Stimulated activated CD4-positive, alpha-beta T cell treated with anti-CD3 and anti-CD28 coated beads, Interleukin-2, amount 100 ng/mL, for 24 hours (primary cell): ENCODE measurements at places on chromosomes 2 and 18.
A peak's percentile ranks its signal among the peaks of the same experiment; 100 is the strongest.

DNA sequence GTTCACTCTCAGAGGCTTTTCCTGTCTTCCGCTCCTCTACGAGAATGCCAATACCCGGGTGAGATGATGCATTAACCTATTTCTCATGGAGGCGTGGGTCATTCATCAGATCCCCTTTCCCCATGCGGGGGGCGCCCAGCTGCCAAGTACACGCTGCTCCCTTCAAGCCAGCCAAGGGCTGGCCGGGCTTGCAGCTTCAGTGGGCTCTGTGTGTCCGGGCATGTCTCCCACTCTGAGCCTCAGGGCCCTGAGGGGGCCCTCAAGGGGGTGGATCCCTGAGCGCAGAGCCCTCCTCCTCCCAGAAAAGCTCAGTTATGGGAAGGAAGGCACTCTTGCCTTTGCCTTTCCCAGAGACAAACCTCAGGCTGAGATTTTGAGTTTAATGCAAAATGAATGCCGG, 431.8 kb upstream of the MYT1L start:
- DNase-seq = no peak

DNA sequence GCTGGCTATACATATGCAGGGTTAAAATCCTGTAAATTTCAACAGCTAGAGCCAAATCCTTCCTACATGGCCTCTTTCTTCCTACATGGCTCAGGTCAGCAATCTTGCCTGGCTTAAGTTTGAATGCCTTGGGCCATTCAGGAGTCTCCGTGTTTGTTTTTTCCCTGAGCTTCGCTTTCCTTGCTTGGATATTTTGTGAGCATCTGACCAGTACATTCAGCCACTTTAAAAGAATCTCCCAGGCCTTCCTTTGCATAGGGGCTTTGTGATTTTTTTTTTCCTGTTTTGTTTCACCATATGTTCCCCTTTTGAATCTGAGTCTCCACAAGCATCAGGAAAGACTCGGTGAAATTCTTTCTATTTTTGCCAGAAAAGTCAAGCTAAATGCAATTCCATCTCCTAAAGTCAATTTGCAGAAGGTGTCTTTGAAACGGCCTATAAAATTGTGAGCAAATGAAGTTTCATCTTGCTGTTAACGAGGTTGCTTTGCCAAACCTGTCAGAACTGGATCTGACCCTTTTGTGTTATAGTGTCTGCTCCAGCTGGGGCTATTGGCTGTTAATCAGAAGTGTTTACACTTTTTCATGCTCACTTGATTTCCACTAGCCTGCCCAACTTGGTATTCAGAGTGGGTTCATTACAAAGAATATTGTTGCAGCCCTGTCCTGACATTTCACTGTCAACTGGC, 256.9 kb downstream of the DCC start:
- no peak for DNase-seq

- no peak for DNase-seq
These were observed 1.5 kb upstream of the BOLA3 start for GRCh38 chr2:74149247-74149525.

GRCh38 chr2:100013892-100014677, 128.3 kb downstream of the AFF3 start:
- no peak for DNase-seq

GRCh38 chr2:216221811-216222210, 112.7 kb downstream of the XRCC5 start:
- no peak for DNase-seq

DNA sequence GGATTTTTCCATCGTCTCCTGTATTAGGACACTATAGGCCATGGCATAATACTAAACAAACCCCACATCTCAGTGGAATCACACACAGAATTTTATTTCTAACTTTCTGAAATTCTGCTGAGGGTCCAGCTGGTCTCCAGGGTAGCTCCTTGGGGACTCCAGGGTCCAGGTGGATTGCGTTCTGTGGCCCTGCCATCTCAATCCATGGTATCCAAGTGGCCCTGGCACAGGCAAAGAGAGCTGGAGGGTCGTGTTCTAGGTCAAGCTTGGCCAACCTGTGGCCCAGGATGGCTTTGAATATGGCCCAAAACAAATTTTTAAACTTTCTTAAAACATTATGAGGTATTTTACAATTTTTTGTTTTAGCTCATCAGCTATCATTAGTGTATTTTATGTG, 134.6 kb downstream of the CTIF start:
- DNase-seq = no peak

GRCh38 chr2:197237291-197238042, 73.1 kb downstream of the ANKRD44 start:
- no peak for DNase-seq

DNA sequence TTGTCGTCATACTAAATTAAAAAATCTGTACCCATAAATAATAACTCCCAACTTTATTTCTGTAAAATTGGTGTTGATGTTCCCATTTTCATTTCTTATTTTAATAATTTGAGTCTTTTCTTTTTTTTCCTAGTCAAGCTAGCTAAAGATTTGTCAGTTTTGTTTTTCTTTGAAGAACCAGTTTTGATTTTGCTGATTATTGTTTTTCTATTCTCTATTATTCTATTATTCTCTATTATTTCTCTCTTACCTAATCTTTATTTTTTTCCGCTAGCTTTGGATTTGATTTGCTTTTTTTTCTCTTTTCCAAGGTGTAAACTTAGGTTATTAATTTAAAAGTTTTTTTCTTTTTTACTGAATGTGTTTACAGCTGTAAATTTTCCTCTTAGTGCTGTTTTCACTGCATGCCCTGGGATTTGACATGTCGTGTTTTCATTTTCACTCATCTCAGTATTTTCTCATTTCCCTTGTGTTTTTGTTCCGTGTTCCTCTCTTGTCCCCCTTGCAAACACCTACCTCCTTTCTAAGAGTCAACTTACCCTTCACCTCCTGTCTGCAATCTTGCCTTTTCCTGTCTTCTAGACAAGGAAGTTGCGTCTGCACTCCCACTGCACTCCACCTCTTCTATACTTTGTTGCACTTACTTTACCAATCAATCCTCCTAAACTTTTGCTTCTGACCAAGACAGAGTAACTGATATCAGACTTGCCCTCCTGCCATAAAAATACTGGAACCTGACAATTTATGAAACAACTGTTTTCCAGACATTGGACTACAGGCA, 18.8 kb downstream of the PSMG2 start:
- no peak for DNase-seq

DNA sequence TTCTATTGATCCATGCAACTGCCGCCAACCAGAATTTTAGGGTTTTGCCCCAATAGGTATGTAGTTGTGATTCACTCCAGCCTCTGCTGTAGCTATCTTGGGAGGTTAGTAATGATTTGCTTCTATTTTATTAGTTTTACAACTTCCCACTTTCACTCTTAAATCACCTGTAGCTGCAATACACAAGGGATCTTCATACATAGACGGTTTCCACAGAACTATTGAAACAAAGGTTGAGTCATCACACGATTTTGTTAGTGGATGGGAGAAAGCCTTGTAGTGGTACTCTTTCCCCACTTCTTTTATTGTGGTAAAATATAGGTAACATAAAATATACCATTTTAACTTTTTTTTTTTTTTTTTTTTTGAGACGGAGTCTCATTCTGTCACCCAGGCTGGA, 104.2 kb upstream of the SPRED2 start:
- no peak for DNase-seq

GRCh38 chr18:46060359-46060841, 11.7 kb downstream of the PSTPIP2 start:
- no peak for DNase-seq

DNA sequence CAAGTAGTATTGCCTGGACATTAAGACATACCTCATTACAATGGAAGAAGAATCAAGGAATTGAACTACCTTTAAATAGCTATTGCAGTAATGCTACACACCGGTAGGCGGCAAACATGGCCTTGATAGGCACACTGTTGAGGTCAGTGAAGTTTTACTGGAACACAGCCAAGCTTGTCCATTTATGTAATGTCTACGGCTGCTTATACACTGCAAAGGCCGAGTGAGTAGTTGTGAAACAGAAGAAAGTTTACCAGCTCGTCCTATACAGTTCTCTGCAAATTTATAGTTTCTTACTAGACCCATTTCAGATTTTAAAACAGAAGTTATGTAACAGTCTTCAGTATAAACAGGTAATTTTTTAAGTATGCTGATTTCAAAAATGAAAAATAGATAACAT, 38.8 kb downstream of the PPP4R1 start:
- no peak for DNase-seq

- no peak for DNase-seq
These were observed 291.8 kb downstream of the NEDD4L start for GRCh38 chr18:58335821-58336220.

DNA sequence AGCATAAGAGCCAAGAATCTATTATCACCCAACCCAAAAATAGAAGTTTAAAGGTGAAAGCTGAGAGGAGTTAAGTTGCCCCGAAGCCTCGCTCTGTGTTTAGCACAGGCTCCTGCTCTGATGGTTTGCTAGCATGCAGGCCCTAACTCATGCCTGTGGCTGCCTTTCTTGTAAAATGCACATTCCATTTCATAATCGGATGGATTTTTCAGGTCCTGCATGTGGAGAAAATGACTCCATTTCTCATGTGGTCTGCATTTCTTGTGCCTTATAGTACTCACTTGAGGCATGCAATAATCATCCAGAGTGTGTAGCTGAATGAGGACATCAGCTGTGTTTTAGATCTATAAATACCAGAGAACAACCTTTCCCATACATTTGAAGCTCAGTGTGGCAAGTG, 381.8 kb downstream of the CPS1 start:
- no peak for DNase-seq

DNA sequence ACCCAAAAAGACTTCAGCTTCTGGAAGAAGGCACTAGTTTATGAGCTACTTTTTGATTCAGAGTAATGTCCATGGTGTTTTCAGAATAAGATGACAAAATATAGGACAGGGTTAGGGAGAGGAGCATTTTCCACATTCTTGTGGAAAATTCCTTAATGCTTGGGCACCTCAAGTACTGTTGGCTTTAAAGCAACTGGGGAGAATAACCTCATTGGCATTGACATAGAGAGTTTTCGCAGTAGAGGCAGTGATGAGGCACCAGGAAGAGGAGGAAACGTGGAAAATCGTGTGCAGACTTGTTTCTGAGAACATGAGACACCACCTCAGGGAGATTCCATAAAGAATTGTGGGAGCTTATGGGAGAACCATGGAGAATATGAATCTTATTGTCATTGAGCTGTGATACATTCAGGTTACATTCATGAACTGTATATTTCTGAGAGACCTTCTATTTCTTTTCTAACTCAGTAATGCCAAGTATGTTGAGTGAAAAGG, 929.0 kb upstream of the NRXN1 start:
- DNase-seq = no peak

DNA sequence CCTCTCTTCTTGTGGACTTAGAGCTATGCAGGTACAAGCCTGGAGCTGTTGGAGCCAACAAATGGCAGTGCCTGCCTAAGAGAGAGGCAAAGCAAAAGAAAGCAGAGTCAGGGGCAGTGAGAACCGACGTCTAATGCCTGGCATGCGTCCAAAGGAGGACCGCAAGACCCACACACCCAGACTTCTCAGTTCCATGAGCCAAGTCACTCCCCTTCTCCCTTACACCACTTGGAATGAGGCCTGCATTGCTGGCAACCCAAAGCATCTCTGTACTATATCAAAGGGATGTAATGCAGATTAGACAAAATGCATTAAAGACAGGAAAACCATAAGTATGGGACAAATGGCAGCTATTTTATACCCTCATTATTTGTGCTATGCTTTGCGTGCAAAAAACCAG, 49.9 kb upstream of the RNU4ATAC start:
- DNase-seq = no peak

DNA sequence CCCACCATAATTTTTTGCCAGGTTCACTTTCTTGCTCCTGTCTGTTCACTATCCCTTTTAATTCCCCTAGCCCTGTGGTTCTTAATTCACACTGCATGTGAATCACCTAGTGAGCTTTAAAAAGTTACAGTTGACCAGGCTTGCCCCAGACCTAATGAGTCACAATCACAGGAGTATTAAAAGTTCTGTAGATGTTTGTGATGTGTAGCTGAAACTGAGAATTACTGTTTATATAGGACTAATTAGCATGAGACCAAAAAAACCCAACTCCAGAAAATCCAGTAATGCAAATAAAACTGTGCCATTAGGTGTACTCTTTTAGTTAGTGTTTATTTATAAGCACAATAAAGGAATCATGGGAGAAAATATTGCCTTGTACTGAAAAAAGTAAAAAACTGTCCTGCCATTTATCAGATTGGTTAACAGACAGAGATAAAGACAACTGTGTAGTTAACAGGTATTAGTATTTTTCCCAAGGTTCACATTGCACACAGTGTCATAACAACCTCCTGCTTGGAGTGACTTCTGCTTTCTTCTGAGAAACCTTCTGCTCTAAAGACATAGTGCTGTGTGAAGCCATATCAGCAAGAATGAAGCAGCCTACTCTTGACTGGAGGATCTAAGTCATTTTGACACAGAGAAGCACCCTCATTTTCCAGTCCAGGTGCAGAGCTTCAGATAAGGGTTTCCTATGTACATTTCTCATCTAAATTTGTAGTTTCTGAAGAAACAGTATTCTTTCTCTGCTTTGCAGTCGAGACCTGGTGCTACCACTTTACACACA, 39.0 kb downstream of the VAPA start:
- DNase-seq = no peak

DNA sequence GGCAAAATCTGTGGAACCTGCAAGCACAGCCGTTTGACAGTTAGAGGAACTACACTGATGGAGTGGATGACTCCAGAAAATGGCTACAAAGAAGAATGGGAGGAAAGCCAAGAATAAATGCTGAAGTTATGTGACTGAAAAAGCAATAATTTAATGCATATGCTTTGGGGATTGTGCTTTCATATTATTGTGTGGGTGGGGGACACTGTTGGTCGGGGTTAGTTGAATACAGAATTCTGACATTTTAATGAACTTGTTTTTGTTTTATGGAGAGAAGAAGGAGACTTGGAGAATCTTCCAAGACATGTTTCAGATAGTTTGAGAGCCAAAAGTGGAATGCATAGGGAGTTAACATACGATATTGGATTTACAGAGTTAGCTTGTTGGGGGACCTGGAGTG, 68.5 kb downstream of the NRP2 start:
- DNase-seq = no peak

- peak; percentile 42 for DNase-seq
These were observed 11.4 kb upstream of the GALNT5 start for GRCh38 chr2:157245846-157246764.

GRCh38 chr2:101162561-101163330, 11.6 kb upstream of the TBC1D8 start:
- no peak for DNase-seq

- no peak for DNase-seq
These were observed 819 bp downstream of the TGIF1 start for GRCh38 chr18:3450799-3451182.

DNA sequence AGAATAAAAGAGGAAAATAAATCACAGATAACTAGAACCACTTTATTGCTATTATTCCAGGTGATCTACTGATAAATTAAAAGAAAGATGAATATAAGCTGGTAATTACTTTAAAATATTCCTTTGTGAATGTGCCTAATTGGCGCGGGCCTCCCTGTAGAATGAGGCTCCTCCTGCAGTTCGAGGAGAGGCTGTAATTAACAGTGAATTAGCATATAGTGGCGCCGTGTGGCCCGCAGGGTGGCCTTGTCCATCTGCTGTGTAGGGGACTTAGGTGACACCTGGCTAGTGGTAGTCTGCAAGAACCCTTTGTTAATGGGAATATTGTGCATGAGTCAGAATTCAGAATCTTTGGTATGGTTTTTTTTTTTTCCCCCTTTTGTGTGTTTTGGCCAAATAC, 119.8 kb downstream of the AGAP1 start:
- DNase-seq = no peak

- DNase-seq = no peak
These were observed 791.4 kb upstream of the FANCL start for GRCh38 chr2:59032499-59032898.

GRCh38 chr2:12762976-12763375, 46.2 kb downstream of the TRIB2 start:
- no peak for DNase-seq

GRCh38 chr2:134181219-134181618, 72.7 kb upstream of the MGAT5 start:
- no peak for DNase-seq
